ENCODE measurements at places on chromosomes 7 and 10.

GRCh38 chr7:84746353-84746752 is 440.5 kb downstream of the SEMA3D start:
- DNase-seq, result no peak

DNA sequence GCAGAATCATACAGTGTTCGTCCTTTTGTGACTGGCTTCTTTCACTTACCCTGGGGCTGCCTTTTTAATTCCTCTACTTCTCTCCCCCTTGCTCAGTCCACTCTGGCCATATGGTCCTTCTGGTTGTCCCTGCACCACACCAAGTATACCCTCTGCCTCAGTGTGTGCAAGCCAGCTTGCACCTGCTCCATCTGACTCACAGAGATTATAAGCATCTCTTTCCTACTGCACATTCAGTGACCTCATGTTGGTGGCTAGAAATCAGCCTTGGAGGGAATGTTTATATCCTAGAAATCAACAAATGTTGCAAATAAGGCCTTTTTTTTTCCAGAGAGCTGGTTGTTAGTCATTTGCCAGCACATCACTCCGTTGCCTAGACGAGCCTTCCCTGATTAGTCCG is 67.5 kb upstream of the C10orf90 start:
- DNase-seq, result no peak

- no peak for DNase-seq
These were observed 7.9 kb downstream of the KIF5B start for GRCh38 chr10:32048282-32048681.

GRCh38 chr10:122052701-122053100 is 63.7 kb downstream of the TACC2 start:
- DNase-seq, result no peak

GRCh38 chr7:18976715-18977471 is 140.5 kb downstream of the TWIST1 start:
- DNase-seq, result no peak

DNA sequence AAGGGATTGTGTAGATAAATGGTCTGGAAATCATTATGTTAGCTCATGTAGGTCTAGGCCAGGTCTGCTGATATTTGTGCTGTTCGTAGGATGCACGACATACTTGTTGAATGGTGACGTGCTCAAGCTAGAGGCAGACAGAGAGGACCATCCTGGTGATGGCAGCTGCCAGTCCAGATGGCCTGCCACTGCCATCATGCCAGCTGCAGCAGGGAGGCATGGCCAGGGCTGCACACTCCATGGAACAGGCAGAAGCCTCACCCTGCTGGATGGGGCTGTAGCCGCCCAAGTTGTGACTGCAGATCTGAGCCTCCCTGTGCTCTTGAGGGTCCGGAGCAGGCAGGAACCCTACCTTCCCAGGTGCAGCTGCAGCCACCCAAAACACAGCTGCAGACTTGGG is 80.3 kb downstream of the SPDYE5 start:
- no peak for DNase-seq

- DNase-seq, result no peak
These were observed 37.2 kb downstream of the CLEC2L start for GRCh38 chr7:139560678-139561077.

DNA sequence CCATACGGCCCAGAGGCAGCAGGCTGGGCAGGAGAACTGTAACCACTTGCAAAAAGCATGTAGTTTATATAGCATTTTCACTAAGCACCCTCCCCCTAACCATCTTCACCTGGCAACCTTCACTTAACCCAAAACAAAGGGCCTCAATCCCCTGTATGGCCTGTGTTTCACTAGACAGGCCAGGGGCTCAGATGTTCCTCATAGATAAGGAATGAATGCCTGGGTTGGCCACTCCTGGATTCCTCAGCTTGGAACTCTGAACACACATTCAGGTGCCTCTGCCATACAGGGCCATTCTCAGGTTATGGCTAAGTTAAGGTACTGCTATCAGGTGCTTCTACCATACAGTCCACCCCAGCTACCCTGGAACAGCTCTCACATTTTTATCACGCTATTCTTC is 10.3 kb upstream of the TMEM168 start:
- DNase-seq, result no peak

- no peak for DNase-seq
These were observed 54.9 kb upstream of the CAMK2B start for GRCh38 chr7:44380189-44380830.

DNA sequence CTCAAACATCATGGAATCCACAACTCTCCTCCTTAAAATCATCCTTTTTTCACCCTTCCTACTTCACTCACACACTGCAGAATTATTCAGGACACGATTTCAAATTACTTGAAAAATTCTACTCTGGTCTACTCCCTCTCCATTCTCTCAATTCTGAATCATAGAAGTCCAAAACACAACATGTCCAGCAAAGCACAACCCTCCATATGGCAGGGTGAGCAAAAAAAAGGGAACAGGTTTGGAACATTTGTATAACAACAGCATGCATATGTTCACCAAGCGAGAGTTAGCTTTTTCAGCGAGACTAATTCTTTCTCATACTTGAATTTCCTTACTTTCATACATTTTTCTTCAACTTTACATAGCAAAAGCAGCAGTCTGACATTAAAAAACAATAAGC is 73.4 kb downstream of the ABI1 start:
- DNase-seq, result no peak

DNA sequence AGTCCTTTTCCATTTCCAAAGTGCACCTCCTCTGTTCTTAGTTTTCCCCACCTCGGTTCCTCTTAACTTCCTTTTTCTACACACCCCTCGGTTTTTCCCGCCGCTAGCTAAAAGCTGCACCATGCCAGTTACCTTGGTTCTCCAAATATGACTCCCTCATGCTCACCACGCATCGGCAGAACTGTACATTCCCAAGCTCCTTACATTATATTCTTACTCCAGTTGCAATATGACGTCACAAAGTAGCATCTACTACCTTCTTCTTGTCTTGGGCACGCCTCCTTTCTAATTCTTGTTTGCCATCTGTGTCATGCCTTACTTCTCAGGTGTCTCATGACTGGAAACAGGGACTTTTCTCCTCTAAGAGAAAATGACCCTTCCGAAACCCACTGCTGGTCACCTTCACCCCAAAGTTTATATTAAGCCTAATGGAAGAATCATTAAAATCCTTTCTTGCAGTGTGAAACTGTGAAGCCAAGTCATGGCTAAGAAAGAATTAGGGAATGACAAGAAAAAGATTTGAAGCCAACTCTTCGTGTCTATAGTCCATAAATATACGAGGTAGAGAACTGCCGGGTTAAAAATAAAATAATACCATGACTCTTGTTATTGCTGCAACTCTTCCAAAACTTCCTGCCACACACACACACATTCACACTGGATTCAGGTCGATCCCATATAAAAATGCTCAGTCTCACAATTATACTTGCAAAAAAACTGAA is 1.7 kb downstream of the ESYT2 start:
- no peak for DNase-seq

DNA sequence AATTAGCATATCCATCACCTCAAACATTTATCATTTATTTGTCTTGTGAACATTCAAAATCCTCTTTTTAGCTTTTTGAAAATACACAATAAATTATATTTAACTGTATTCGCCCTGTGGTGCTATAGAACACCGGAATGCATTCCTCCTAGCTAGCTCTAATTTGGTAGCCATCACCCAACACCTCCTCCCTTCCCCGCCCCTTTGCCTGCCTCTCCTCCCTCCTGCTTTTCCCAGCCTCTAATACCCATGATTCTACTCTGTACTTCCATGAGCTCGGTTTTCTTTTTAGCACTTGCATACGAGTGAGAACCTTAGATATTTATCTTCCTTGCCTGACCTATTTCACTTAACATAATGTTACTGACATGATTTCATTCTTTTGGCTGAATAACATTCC is 80.1 kb downstream of the ANKRD26 start:
- no peak for DNase-seq

DNA sequence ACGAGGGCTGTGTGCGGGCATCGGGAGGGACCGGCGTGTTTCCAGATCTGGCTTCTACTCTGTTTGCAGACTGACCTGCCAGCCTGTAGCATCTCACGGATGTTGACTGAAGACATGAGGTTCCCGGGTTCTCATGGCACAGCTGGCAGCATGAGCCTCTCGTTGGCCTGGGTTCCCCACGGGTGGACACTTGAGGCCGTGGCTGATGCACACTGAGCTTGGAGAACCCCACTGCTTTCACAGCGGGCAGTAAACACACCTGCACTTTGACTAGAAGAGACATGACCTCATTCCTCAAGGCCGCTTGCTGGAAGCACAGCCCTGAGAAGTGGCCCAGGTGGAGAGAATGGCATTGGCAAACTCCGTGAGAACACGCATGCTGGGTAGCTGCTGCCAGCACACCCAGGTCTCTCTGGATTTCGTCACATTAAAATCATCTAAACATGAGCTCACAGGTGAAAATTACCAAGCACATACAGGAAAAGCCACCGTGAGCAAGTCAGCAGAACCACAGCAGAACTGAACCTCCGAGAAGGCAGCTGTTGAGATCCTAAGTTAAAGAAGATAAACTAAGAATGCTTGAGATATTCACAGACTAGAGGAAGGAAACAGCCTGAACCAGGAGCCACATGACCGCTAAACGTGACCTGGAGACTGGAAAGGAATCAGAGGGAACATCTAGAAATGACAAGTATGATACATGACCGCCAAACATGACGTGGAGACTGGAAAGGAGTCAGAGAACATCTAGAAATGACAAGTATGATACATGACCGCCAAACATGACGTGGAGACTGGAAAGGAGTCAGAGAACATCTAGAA is 32.5 kb downstream of the BNIP3 start:
- peak; percentile 34 for DNase-seq

- peak; percentile 33 for DNase-seq
These were observed 114.0 kb downstream of the PDGFA start for GRCh38 chr7:405489-406211.

GRCh38 chr10:100738055-100738827 is 7.1 kb upstream of the PAX2 start:
- DNase-seq, result no peak

DNA sequence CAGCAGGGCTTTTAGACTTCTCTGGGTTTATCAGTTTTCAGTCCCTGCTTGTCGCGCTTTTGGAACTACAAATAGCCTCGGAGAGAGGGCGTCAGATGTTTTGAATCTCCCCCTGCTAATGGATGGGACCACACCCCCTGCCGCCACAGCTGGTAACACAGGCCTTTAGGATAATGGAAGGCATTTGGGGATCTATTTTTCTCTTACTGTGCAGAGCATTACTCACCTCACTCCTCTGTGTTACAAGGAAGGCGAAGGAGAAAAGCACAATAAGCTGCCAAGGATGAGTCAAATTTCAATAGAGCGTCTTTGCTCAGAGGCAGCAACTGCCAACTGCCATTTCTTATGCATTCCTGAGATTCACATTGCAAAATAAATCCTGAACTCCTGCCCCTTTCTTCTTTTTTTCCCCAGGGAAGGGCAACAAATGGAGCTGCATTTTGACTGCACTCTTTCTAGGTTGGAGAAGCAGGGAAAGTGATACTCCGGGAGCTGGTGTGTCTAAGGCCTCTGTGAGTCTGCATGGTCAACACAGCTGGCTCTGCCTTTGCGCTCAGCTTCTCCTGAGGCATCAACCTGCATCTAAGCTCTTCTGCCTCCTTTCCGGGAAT is 31.5 kb upstream of the SMNDC1 start:
- no peak for DNase-seq

DNA sequence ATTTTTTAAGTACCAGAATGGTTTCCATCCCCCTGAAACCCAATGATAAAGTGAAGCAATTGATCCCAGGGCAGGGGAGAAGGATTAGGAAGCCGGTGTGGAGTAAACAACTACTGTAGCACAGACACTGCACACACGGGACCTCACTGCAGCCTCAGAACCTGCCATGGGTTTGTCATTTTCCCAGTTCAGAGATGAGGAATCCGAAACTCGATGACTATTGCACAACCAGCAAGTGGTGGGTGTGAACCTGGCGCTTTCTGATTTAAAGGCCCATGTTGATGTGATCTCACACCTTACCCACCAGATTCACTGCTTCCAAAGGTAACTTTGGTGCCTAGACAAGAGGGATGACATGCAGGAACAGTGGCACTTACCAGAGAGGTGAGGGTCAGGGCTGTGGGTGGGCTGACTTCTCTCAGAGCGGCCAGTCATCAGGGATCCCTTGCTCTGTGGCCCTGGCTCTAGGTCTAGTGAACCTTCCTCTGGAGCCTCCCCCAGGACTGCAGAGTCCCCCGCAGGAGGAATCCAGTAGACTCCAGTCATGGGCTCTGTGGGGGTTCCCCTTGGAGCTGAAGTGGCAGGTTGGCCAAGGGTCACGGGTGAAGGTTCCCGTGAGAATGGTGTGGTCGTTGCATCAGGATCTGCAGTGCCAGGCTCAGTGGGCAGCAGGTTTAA is 62.8 kb downstream of the PKD1L1 start:
- DNase-seq, result no peak

DNA sequence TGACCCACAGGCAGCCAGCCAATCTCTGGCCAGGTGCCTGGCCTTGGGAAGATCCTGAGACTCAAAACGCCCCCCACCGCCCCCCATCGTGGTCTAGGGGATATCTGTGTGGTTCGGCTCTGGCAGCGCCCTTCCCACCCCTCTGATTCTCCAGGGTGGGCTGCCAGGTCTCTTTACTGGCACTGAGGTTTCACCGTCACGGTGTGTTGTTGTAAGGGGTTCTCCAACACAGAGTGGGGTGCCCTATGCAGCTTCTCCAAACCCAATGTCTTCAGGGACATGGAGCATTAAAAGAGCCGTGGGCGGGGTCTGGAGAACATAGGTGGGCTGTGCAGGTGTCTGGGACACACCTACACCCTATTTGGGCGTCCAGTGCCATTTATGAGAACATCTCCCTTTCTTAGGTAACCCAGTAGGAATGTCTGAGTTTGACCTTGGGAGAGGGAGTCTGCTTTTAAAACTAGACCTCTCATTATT is 1.5 kb downstream of the MAFK start:
- DNase-seq, result peak; percentile 48

GRCh38 chr7:158929306-158929705 is 72.9 kb downstream of the DYNC2I1 start:
- no peak for DNase-seq

GRCh38 chr10:85888004-85888403 is 478.6 kb downstream of the GRID1 start:
- DNase-seq, result no peak

- DNase-seq, result no peak
These were observed 52.7 kb downstream of the CARD11 start for GRCh38 chr7:2990949-2991470.

GRCh38 chr10:59709395-59710125 is at the start of gene SLC16A9:
SLC16A9 (minus strand) TSS chr10:59709850; CDS start chr10:59684291, 25,559 bp downstream.
- DNase-seq, result peak; percentile 47

DNA sequence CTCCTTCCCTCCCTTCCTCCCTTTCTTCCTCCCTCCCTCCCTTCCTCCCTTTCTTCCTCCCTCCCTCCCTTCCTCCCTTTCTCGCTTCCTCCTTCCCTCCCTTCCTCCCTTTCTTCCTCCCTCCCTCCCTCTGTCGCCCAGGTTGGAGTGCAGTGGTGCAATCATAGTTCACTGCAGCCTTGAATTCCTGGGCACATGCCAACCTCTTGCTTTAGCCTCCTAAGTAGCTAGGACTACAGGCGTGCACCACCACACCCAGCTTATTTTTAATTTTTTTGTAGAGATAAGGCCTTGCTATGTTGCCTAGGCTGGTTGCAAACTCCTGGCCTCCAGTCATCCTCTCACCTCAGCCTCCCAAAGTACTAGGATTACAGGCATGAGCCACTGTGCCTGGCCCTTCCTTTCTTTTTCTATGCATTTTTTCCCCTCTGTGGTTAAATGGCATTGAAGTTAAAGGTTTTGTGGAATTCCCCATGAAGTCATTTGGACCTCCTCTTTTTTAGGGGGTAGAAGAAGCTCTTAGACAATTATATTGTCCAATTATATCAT is 9.6 kb downstream of the KLHDC10 start:
- no peak for DNase-seq

- DNase-seq, result no peak
These were observed 1.9 kb downstream of the INA start for GRCh38 chr10:103278862-103279298.

GRCh38 chr10:1632141-1632540 is 105.2 kb downstream of the ADARB2 start:
- no peak for DNase-seq
